ENCODE measurements at places on chromosomes 16 and 17.

- no peak for DNase-seq
Measured at GRCh38 chr16:53597776-53598175, 94.8 kb upstream of the AKTIP start.

- DNase-seq, result peak; percentile 71
Measured at GRCh38 chr16:21626659-21627277, 25.6 kb downstream of the IGSF6 start.

DNA sequence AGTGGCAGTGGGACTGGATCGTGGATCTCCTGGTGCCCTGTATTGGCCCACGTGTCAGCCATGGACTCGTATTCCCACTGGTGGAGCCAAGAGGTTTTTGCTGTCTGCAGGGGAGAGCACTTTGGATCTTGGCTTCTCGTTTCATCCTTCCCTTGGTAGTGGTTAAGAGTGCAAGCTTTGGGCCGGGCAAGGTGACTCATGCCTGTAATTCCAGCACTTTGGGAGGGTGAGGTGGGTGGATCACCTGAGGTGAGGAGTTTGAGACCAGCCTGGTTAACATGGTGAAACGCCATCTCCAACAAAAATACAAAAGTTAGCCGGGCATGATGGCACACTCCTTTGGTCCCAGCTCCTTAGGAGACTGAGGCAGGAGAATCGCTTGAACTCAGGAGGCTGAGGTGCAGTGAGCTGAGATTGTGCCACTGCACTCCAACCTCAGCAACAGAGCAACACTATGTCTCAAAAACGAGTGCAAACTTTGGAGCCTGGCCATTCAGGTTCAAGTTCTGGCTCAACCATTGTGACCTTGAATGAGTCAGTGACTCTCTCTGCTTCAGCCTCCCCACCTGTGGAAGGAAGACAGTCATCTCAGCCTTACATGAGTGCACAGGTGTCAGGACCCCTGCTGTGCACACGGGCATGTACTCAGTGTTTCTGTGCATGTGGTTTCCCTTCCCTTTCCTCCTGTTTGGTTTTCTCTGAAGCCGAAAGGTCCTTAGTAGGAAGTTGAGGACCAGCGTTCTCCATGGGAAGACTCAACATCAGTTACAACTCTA, 57.4 kb downstream of the PLCG2 start:
- no peak for DNase-seq

DNA sequence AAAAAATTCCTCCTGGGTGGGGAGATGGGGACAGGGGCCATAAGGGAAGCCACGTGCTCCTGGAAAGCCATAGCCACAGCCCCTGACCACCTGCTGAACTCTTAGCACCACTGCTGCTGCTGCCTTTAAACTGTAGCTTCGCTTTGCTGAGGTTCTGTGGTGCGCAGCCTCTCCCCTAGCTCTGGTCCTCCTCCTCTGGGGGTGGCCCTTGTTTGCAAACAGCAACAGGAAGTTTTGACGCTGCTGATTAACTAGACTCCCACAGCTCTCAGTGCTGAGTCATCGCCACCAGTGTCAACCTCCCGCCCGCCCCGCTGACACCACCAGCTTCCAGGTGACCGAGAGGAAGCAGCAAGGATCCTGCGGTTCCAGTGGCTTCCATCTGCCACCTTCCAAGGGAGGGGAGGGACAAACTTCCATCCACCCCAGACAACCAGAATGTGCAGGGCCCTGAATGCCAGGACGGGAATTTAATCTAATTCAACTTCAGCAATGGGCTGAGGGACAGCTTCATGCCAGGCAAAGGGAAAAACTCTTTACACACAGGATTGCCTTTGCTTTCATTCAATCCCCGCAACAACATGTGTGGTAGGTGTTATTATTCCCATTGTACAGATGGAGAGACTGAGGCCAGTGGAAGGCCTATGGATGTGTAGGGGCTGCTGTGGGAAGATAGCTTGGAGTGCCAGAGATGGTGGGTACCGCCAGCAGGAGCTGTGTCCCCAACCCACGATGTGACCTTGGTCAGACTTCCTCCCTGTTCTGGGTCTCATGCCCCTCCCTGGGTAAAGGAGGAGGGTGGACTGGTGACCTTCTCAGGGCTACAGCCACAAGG, 8.1 kb upstream of the KIFC3 start:
- peak; percentile 95 for DNase-seq

DNA sequence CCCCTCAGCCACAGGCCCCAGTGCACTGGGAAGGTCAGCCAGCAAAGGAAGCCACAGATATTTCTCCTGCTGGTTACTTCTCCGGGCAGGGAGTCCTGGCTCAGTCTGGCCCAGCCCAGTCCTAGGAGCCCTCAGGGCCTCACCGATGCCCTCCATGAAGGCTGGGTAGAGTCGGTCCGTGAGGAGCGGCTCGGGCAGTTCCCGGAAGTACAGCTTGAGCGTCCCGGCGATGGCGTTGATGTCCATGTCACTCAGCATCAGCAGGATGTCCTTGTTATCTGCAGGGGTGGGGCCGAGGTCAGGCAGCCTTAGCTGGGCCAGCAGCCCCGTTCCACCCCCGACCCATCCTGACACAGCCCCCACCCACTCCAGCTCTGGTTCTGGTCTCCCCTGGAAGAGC, 13.7 kb downstream of the TIMM22 start:
- no peak for DNase-seq

DNA sequence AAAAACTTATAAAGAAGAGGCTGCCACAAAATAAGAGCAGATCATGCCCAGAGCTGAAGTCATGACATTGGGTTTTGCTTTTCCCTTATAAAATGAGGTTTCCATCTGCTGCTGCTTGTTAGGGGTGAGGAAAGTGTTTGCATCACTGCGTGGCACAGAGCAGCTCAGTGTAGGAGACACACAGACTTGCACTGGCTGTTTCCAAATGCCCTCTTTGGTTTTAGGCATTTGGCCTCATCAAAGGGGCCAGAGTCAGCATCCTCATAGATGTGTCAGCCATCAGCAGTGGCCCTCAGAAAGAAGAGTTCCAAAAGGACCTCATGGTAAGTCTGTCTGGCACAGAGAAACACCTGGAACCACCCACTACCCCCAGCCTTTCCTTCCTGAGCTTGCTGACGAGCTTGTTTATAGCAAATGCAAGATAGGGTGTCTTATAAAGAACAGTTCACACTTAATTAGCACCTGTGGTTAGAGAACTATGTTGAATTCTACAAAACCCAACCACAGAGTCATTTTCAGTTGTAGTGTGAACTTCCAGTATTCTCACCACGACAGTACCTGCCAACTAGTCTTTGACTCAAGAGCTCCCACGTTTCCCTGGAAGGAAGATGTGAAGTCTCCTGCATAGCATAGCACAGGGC, 17.0 kb downstream of the VWA3A start:
- no peak for DNase-seq

Measured in inflammatory macrophage treated with lipopolysaccharide for 1 hour (primary cell).